ENCODE measurements at places on chromosomes 12 and 14.
A peak's percentile ranks its signal among the peaks of the same experiment; 100 is the strongest.

- DNase-seq, result no peak
These were observed 3.5 kb upstream of the BAZ2A start for GRCh38 chr12:56633468-56634241.

DNA sequence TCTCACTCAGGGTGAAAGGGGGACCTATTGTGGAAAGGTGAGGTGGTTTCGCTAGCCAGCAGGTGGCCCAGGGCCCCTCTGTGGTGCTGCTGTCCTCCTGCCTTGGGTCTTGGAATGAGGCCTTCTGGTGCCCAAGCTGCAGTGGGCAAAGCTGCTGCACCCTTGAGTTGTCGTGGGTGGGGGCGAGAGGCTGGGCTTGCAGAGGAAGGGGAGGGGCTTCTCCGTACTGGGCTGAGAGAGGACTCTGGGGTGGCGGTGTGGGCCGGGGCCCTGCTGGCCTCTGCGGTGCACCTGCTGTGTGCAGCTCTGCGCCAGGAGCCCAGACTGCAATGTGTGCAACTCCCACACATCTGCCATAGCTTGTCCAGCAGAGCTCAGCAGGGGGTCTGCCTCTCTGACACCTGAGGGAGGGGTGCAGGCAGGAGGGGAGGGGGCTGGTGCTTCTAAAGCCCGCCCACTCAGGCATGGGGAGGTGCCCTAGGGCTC, 145.8 kb downstream of the KIF26A start:
- DNase-seq, result no peak

- no peak for DNase-seq
These were observed 172.9 kb upstream of the LRIG3 start for GRCh38 chr12:59093073-59093772.

- DNase-seq, result no peak
These were observed 25.7 kb downstream of the FGF23 start for GRCh38 chr12:4353785-4354208.

- no peak for DNase-seq
These were observed 512 bp downstream of the ACTR10 start for GRCh38 chr14:58200480-58200841.

GRCh38 chr14:42299692-42300091, 693.0 kb downstream of the LRFN5 start:
- no peak for DNase-seq

GRCh38 chr12:74449872-74450271, 87.8 kb upstream of the ATXN7L3B start:
- no peak for DNase-seq

DNA sequence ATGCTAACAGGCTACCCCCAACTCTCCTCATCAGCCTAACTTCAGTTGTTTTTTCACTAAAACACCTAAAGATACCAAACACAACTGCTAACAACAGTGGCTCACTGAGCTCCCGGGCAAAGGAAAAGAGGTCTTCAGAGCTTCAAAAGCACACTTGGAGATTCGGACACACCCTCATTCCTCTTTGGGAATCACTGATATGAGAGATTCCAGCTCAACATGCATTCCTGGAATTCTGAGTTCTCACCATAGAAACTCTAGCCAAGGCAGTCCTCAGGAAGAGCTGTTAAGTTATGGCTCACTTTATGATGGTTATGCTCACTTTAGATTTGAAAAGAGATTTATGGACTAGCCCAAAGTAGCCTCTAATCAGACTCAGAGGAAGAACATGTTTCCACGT, 40.1 kb downstream of the STXBP6 start:
- DNase-seq, result no peak

- no peak for DNase-seq
These were observed 12.0 kb upstream of the SLCO1B3 start for GRCh38 chr12:20798554-20798953.

DNA sequence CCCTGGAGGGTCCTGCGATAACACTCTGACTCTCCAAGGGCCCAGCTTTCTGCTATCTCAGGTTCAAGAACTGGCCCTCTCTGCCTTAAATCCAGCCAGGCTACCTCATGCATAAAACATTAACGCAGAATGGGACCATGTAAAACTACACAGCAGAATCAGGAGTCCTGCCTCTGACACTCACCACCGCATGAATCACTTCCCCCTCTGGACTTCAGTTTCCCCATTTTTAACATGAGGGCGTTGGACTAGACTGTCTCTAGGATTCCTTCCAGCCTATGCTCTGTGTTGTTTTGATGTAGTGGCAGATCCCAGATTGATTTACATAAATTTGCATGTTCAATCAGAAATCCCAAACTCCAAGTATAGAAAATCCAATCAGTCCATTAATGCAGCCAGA, 3.3 kb downstream of the NCKAP5L start:
- no peak for DNase-seq

GRCh38 chr14:68853749-68854148, 60.9 kb upstream of the ZFP36L1 start:
- DNase-seq, result no peak

DNA sequence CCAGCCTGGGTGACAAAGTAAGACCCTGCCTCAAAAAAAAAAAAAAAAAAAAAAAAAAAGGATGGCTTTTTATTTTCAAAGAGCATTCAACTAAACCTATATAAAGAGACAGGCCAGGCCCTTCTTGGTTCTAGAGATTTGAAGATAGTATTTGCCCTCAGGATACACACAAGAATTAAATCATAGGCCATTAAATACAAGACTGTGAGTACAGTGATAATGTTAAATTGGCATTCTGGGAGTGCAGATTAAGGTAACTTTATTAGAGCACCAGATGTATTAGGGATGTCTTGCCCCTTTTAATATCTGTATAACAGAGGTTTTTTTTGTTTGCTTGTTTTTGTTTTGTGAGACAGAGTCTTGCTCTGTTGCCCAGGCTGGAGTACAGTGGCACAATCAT, 61.3 kb downstream of the ATF7IP start:
- no peak for DNase-seq

GRCh38 chr12:52774629-52775250, 2.4 kb downstream of the KRT76 start:
- no peak for DNase-seq

DNA sequence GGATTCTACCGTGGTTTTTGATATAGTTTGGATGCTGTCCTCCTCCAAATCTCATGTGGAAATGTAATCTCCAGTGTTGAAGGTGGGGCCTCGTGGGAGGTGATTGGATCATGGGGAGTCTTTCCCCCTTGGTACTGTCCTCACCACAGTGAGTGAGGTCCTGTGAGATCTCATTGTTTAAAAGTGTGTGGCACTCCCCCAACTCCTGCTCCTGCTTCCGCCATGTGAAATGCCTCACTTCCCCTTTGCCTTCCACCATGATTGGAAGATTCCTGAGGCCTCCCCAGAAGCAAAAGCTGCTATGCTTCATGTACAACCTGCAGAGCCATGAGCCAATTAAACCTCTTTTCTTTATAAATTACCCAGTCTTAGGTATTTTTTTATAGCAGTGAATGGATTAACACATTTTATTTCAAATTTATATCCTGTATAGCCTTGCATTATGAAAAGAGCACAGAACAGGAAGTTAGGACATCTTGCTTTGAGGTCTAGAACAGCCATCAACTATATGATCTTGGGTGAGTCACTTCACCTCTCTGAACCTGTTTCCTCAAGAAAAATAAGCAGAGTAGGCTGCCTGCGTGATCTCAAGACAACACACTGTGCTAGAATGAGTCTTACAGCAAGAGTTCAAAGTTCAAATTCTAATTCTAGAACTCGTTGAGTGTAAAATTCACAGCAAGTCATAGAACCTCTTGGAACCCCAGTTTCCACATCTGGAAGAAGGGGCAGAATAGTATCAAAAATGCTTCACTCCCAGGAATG, 160.9 kb upstream of the EEA1 start:
- DNase-seq, result no peak

DNA sequence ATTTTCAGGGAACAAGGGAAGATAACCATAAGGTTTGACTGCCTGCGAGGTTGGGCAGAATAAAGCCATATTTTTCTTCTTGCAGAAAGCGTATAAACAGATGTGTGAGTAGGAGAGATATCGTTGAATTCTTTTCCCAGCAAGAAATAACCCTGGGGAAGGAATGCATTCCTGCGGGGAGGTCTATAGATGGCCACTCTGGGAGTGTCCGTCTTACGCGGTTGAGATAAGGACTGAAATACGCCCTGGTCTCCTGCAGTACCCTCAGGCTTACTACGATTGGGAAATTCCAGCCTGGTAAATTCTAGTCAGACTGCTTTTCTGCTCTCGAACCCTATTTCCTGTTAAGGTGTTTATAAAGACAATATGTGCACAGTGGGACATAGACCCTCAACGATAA, 225.0 kb downstream of the LRIG3 start:
- DNase-seq, result no peak

DNA sequence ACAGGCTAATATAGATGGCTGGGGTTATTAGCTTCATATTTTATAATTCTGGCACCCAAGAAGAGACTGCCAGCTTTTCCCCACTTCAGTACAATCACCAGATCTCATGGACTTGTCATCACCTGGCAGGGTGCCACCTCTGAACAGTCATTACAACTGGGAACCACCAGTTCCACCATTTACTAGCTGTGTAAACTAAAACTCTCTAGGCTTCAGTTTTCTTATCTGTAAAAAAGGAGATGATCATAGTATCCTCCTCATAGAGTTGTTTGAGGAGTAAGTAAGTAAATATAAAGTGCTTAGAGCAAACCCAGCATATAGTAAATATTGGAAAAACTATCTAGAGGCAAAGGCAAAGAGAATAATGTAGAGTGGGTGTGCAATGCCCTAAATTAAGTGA, 19.3 kb downstream of the CPNE8 start:
- DNase-seq, result no peak

- no peak for DNase-seq
These were observed 40.8 kb downstream of the PRKCH start for GRCh38 chr14:61362072-61362750.

DNA sequence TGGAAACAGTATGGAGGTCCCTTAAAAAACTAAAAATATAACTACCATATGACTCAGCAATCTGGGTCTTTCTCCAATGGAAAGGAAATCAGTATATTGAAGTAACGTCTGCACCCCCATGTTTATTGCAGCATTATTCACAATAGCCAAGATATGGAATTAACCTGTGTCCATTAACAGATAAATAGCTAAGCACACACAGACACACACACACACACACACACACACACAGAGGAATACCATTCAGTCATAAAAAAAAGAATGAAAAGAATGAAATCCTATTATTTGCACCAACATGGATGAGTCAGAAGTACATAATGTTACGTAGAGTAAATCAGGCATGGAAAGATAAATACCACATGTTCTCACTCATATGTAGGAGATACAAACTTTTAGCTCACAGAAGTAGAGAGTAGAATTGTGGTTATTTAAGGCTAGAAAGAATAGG, 4.7 kb downstream of the KLRK1 start:
- no peak for DNase-seq

GRCh38 chr12:80936642-80937390, 918 bp downstream of the LIN7A start:
- peak; percentile 39 for DNase-seq

DNA sequence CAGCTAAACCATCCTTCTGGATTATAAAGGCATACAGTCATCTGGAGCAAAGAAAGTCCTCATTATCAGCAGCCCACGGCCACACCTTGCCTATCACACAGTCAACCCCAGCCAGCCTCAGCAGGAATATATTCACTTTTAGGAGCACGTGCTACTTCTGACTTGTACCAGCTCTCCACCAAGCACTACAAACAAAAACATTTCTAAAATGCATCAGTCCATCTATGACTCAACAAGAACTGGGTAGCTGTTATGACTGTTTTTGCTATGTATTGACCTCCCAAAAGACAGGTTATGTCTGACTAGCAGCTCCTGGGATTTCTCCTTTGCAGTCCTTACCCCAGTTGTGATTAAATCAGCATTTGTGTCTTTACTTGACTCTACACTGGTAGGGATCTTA, 31.2 kb downstream of the NUAK1 start:
- DNase-seq, result no peak

DNA sequence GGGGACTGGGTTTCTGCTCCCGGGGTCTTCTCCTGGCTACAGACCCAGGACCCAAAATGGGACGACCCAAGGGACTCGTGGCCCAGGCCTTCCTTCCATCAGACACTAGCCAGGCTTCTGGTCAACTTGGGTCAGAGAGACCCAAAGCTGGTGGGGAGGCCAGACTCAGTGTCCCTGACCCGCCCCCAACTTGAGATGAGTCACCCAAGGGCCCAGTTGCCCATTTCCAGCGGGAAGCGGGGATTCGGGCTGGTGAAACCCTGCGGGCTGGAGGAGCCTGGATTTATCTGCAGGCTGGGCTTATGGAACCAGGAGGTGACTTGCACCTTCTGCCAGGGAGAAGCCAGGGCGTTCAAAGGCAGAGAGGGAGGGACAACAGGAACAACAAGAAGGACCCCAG, 81.5 kb downstream of the RFLNA start:
- DNase-seq, result no peak
